ENCODE measurements at places on chromosomes 2 and 18. TPM values are rescaled to one million over a fixed set of nuclear protein-coding genes. Genes with fewer than 3 reads are reported as not detected.

DNA sequence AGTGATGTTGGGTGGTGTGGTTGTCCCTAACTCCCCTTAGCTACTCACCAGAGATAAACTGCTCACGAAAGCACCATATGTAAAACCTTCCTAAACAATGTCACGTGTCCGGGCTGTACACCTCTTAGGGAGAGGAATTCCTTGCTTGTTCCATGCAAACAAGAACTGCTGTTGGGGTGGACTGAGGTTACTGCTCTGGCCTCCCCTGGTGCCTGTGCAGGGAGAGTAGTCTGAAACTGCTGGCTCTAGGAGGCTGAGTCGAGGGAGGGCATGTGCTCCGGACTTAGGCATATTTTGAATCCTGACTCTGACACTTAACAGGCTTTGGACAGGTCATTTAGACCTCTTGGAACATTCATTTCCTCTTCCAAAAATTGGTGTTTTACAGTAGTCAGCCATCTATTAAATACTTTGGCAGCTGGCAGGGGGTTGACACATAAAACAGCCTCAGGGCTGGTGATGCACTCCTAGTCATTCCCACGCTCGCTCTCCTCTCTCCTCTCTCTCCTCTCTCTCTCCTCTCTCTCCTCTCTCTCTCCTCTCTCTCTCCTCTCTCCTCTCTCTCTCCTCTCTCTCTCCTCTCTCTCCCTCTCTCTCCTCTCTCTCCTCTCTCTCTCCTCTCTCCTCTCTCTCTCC is 10.6 kb downstream of the THNSL2 start:
- DNase-seq = no peak

DNA sequence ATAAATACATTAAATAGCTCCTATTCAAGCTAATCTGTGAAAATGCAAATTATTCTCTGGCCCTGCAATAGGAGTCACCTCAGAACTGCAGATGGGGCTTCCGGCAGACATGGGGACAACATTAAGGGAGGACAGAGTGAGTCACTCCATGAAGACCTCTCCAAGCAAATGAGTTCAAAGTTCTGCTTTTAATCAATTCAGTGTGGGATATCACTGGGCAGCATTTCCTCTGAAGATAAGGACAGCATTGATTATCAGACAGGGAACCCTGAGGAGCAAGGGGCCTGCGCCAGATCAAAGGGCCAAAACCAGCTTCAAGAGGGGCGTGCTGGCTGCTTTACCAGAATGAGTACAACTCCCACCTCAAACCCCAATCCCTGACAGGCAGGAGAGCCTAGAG is 356.9 kb upstream of the KLHL29 start:
- DNase-seq = no peak

DNA sequence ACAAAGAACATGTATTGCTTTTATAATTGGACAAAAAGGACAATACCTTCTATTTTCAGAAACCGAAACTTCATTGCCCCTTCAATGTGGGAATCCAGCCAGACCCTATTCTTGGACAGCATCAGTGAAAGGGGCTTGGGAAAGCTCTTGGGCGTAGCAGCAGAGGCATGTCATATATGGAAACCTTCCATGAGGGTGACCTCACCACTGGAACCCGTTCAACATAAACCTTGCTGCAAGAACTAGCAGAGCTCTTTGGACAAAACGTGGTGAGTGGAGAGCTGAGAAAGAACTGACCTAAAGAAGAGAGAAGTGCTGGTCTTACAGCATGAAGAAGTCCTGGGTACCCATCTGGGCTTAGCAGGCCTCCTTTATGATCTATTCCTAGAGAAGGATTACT is 22.7 kb upstream of the ACTG2 start:
- DNase-seq = peak; percentile 72

GRCh38 chr2:44543773-44544725 is 182.3 kb downstream of the CAMKMT start:
- DNase-seq = no peak

GRCh38 chr2:15222856-15223255 is 338.3 kb downstream of the NBAS start:
- DNase-seq = no peak

- no peak for DNase-seq
These were observed 18.8 kb downstream of the FARSB start for GRCh38 chr2:222637067-222637466.

DNA sequence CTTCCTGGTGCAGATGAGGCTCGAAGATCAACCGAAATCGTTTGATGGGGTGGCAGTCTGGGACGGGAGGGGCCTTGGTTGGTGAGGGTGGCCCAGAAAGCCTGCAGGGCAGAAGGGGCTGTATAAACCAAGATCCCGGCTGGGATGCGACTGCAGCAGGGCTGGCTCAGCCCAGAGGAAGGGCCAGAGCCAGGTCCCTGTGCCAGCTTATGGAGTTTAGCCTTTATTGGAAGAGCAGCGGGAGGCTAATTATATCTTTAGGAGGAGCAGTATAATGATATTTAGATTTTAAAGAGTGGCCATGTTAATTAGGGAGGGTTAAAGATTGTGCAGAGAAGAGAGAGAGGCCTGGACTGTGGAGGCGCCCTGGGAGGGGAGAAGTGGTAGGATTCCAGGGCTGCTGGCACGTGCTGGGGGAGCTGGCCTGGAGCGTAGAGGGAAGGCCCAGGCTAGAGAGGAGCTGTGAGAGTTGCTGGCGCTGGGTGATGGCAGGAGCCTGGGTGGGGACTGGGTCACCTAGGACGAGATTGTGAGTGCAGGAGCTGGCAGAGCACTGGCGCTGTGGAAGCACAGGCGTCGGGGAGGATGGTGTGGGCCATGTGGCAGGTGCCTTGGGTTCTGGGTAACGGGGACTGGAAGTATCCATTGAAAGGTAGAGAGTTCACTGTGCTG is 25.1 kb downstream of the TRAF3IP1 start:
- DNase-seq = no peak

DNA sequence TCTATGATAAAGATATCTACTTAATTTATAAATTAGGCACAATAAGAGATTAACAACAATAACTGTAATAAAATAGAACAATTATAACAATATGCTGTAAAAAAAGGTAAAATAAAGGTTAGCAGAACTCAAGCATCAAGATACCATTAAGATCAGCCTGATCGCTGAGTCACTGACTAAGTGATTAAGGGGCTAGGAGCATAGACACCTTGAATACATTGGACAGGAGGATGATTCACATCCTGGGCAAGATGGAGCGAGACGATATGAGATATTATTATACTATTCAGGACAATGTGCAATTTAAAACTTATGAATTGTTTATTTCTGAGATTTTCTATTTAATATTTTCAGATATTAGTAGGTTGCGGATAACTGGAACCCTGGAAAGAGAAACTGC is 1277.8 kb upstream of the ZEB2 start:
- DNase-seq = no peak

- no peak for DNase-seq
These were observed 37.4 kb upstream of the NOL4 start for GRCh38 chr18:34261865-34262780.

- DNase-seq = no peak
These were observed 87.3 kb upstream of the TLK1 start for GRCh38 chr2:171247741-171248662.

- DNase-seq = no peak
These were observed 12.9 kb upstream of the GAL3ST2 start for GRCh38 chr2:241763551-241764274.

GRCh38 chr2:11073251-11073650 is 82.0 kb upstream of the SLC66A3 start:
- DNase-seq = no peak

DNA sequence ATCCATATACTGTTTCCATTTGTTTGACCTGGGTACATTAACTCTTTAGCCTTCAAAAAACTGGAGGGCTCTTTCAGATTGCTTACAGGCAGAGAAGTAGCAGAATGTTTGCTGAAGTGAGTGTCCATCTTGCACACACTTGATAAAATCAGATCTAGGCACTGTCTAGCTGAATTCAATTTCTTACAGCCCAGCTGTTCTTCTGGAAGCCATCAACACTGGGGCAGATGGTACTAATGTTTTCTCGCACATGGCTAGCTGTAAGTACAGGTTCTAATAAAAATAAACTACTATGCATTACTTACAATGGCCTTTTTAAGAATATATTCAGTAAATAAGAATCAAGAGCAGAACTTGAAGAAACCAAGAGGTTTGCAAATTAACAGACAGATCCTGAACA is 175.9 kb downstream of the NBAS start:
- no peak for DNase-seq

Gene SDC1
- total RNA-seq = 38.7 TPM

Gene MDH1B
- 0.64 TPM for total RNA-seq

Gene RAD51AP2
- total RNA-seq = 0.29 TPM

Gene RNF103
- total RNA-seq = 60.3 TPM

Gene GALR1
- total RNA-seq = under 0.01 TPM

Gene PLEKHH2
- 42.1 TPM for total RNA-seq

Gene CAVIN2
- total RNA-seq = 71.4 TPM
